Right cardiac atrium (tissue), 5 donors: ENCODE measurements at places on chromosomes 6 and 20. TPM values are rescaled to one million over a fixed set of nuclear protein-coding genes. Genes with fewer than 3 reads are reported as not detected.

- DNase-seq: no peak
Observed at GRCh38 chr6:88815491-88815890, 147.9 kb downstream of the RNGTT start.

DNA sequence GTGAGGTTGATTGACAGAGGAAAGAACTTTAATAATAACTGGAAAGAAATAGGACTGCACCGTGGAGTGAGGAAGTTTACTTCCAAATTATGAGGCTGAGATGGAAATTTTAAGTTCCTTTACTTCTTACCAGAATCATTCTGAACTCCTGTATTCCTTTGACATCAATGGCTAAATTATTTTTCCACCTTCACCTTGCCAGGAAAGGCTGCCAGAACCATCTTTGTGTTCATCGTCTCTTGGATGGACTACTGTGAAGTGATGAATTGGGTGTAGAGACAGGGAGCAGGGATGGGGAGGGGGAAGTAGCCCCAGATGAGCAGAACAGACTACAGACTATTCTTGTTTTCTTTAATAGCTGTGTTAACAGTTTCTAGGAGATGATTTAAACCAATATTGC is 102.1 kb upstream of the CEP162 start:
- DNase-seq: no peak

DNA sequence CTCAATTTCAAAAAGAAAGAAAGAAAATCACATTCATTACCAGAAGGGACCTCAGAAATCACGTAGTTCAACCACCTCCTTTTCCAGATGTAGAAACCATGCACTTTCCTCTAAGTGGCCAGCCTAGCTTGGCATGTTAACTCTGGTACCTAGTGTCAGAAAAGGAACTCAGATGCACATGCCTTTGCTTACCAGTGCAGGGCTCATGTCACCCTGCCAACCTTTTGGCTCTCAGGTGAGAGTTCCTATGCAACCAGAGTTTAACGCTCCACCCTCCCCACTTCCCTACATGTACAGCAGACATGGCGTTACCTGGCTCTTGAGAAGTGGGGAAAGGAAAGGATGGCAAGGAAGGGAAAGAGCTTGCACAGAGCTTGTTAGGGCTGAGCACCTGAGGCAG is 16.3 kb upstream of the IL17F start:
- DNase-seq: no peak

GRCh38 chr20:37356387-37356786 is 10.4 kb downstream of the SRC start:
- DNase-seq: peak; percentile 74

DNA sequence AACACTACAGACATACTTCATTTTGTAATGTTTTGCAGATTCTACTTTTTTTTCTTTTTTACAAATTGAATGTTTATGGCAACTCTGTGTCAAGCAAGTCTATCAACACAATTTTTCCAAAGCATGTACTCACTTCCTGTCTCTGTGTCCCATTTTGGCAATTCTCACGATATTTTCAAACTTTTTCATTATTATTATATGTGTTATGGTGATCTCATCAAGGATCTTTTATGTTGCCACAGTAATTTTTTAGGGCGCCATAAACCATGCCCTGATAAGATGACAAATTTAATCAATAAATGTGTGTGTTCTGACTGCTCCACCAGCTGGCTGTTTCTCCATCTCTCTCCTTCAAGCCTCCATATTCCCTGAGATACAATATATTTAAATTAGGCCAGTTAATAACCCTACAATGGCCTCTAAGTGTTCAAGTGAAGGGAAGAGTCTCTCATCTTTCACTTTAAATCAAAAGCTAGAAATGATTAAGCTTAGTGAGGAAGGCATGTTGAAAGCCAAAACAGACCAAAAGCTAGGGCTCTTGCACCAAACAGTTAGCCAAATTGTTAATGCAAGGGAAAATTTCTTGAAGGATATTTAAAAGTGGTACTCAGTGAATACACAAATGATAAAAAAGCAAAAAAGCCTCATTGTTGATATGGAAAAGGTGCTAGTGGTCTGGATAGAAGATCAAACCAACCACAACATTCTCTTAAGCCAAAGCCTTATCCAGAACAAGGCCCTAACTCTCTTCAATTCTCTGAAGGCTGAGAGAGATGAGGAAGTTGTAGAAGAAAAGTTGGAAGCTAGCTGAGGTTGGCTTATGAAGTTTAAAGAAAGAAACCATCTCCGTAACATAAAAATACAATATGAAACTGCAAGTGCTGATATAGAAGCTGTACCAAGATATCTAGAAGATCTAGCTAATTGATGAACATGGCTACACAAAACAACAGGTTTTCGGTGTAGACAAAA is 194.4 kb upstream of the TAB2 start:
- no peak for DNase-seq

DNA sequence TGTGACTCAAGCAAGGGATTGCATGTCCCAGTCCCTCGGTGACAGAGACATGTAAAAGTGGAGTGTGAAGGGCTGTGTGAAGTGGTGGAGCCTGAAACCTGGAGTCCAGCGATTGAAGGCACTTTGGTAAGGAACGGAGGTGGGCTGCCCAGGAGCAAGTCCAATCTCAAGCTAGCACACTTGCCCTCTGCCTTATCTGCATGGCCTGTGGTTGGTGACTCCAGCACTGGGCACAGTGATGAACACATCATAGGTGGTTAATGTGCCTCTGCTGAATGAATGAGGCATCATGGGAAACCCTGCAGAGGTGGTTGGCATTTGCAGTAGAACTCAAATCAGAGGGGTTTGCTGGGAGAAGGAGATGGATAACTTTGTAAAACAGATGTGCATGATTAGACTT is 14.9 kb upstream of the ULBP3 start:
- DNase-seq: no peak

- DNase-seq: no peak
Observed at GRCh38 chr20:24804481-24805206, 144.4 kb upstream of the CST7 start.

- no peak for DNase-seq
Observed at GRCh38 chr20:4870906-4871305, 130.4 kb downstream of the SLC23A2 start.

- no peak for DNase-seq
Observed at GRCh38 chr6:110658631-110659211, 156.5 kb downstream of the CDK19 start.

DNA sequence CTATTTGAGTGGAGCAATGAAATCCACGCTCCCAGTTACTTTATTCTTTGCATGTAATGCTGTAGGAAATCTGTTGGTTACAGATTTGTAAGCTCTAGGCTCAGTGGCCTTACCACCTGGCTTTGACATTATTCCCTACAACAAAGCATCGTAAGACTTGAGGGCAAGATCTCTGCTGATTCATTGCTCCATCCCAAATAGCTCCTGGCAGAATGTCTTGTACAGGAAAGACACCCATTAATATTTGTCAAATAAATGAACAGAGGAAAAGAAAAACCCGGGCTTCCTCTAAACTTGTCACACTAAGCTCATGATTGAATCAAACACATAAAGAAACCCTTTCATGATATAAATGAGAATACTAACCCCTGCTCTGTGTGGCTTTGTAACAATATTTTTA is 357.5 kb upstream of the RNF217 start:
- no peak for DNase-seq

DNA sequence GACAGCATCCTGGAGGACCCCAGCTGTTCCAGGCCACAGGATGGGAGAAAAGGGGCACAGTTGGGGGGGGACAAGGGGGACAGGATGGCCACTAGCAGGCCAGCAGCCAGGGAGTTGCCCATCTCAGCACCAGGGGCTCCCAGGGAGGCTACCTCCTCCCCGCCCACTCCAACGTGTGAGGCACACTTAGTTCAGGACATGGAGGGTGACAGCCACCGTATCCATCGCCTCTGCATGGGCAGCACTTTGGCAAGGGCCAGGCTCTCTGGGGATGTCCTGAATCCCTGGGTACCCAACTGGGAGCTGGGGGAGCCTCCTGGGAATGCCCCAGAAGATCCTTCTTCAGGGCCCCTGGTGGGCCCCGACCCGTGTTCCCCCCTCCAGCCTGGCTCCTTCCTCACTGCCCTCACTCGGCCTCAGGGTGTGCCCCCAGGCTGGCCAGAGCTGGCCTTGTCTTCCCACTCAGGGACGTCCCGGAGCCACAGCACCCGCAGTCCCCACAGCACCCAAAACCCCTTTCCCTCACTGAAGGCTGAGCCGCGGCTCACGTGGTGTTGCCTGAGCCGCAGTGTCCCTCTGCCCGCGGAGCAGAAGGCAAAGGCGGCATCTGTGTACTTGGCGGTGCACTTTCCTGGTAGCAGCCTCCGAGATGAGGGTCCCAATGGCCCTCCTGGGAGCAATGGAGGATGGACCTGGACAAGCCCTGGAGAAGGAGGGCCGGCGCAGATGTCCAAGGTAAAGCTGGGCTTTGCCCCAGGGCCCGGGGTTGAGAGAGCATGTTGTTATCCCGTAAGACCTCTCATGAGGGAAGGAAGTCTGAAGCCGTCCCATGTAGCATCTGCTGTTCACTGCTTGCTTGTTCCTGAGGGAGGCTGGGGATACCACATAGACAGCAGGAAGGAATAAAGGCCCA is 30.7 kb downstream of the ZNF831 start:
- DNase-seq: no peak

GRCh38 chr6:161198176-161198575 is 75.7 kb downstream of the AGPAT4 start:
- DNase-seq: no peak

DNA sequence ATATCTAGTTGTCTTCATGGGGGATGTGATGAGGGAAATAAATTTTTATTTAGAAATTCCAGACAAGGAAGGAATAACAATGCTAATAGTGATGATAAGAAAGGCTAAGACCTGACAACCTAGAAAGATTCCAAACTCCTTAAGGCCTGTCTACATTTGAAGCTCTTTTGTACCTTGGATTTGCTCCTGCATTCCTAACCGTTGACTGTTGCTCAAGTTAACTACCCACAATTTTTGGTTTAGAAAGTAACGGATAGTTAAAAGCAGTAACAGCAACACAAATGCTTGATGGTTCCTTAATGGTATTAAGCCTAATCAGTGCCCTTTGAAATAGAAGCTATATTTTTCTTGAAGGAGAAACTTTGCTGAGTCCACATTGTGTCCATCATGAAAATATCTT is 52.9 kb downstream of the TRMT11 start:
- DNase-seq: no peak

DNA sequence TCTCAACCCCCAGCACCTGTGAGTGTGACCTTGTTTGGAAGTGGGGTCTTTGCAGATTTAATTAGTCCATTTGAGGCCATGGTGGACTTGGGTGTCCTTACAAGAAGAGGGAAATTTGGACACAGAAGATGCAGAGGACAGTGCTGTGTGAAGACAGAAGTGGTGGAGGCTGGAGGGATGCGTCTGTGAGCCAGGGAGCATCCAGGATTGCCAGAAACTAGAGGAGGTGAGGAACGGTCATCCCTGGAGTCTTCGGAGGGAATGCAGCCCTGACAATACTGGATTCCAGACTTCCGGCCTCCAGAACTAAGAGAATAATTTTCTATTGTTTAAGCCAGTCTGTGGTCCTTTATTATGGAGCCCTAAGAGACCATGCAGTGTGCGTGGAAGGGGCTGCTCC is 22.9 kb upstream of the NPBWR2 start:
- no peak for DNase-seq

GRCh38 chr6:55265409-55266114 is 61.7 kb upstream of the GFRAL start:
- DNase-seq: no peak

GRCh38 chr6:35136185-35136584 is 5.0 kb downstream of the TCP11 start:
- no peak for DNase-seq

DNA sequence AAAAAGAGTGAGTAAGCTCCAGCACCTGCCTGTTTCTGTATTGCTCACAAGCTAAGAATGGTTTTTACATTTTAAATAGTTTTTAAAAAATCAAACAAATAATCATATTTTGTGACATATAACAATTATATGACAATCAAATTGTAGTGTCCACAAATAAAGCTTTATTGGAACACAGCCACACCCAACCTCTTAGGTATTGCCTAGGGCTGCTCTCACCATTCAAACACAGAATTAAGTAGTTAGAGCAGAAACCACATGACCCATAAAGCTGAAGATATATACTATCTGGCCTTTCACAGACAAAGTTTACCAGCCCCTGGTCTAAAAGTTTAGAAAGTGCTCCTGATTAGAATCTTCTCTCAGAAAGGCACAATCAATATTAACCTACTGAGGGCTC is 11.2 kb downstream of the TNFRSF21 start:
- DNase-seq: no peak

- no peak for DNase-seq
Observed at GRCh38 chr6:154386848-154387717, 30.5 kb upstream of the IPCEF1 start.

- DNase-seq: no peak
Observed at GRCh38 chr6:11236076-11236750, 3.7 kb upstream of the NEDD9 start.

DNA sequence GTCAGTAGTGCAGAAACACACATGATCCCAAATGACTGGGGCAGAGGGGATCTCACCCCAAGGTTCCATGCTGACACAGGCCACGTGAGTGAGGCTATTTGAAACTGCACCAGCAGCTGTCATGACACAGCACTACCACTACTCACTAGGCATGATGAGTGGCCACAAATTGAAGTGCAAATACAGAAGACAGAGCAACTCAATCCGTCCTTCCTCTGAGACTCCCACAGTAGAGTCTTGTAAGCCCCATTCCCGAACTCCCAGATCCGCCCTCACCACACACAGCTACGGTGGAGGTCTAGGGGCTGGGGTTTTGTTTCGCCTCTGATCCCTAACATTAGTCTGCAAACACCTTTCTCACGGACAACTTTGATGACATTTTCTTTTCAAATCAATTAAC is 113.3 kb upstream of the NUP153 start:
- DNase-seq: no peak

DNA sequence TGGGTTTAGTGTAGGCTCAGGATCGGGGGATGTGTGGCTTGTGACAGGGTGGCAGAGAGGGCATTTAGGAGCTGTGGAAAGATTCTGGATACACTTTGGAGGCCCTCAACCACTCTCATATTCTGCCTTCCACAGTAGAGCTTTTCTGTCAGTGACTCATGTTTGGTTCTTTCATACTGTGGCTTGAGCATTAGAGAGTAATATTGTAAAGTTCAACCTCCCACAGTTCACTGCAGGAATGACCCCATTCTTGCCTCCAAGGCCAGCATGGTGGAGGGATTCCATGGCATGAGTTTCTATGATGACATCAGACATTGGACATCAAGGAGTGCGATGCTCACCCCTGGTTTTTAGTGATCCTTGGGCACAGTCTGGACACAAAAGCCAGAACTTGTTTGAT is 50.9 kb downstream of the DTD1 start:
- no peak for DNase-seq

- no peak for DNase-seq
Observed at GRCh38 chr20:58696411-58696961, 3.9 kb downstream of the NPEPL1 start.

GRCh38 chr6:7264041-7264440 is 49.0 kb downstream of the SSR1 start:
- no peak for DNase-seq

The ZGPAT gene
- total RNA-seq: 14.5 TPM

The SEMG1 gene
- not detected for total RNA-seq

The FAM50B gene
- total RNA-seq: 25.3 TPM

The RIPPLY2 gene
- total RNA-seq: not detected

The ZBP1 gene
- 0.23 TPM for total RNA-seq

The RNASET2 gene
- 22.5 TPM for total RNA-seq

The DCDC2 gene
- not detected for total RNA-seq

The MEP1A gene
- total RNA-seq: not detected

The EHMT2 gene
- total RNA-seq: 19.9 TPM

The SLC32A1 gene
- not detected for total RNA-seq

The TFAP2D gene
- total RNA-seq: not detected

The GJA1 gene
- 145 TPM for total RNA-seq

The PPP1R10 gene
- total RNA-seq: 36.5 TPM

The VSX1 gene
- 0.44 TPM for total RNA-seq
